ENCODE measurements at places on chromosomes 5 and 9.
A peak's percentile ranks its signal among the peaks of the same experiment; 100 is the strongest.

DNA sequence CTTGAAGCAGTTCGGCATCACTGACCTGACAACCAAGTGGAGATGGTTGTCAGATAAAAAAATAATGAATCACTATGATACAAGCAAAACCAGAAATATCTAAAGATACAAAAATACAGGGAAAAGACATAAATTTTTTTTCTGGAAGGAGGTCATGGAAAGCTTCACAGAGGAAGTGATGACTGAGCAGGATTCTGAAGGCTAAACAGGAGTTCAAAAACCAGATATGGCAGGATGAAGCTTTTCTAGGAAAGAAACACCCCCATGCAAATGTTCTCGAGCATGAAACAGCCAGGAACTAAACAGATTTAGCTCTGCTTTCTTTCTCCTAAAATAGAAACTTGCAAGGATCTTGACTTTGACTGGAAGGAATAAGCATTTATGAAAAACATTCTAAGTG, 60.7 kb upstream of the IFNE start:
- no peak for ATAC-seq

DNA sequence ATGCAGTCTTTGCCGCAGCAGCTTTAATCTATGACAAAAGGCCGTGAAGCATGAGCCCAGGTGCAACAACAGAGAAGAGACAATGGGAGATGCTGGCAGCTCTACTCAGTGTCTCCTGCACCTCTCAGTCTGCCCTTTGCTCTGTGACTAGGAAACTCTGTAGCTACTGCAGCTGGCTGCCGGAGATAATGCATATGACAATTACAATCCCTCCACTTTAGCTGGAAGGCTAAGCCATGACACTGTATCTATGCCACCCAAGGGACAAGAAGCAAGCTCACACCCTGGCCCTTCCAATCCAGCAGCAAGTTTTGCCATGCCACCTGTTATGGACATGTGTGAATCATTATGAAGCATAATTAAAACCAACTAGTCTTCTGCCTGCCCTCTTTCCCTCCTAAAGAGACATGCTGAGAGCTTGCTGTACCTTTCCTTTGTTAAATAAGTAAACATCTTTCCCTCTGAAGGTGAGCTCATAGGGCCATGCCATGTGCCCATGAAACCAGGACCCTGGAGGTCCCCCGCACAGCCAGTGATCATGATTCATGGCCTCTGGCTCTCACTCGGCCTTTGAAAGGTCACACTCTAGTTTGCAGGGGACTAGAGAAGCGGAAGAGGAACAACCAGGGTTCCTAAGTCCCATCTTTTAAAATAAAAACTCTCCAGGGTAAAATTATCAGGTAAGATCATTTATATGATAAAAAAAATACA, 219.4 kb downstream of the SPOCK1 start:
- ATAC-seq, result no peak

- no peak for ATAC-seq
Measured at GRCh38 chr9:107274953-107275422, 8.1 kb upstream of the RAD23B start.

- ATAC-seq, result no peak
Measured at GRCh38 chr9:89243296-89244061, 64.9 kb upstream of the SHC3 start.

GRCh38 chr5:122152266-122152900, 23.0 kb downstream of the ZNF474 start:
- no peak for ATAC-seq

- ATAC-seq, result no peak
Measured at GRCh38 chr9:70951749-70952727, 169.4 kb downstream of the TRPM3 start.

- ATAC-seq, result no peak
Measured at GRCh38 chr5:1163879-1164278, 37.5 kb upstream of the SLC6A19 start.

DNA sequence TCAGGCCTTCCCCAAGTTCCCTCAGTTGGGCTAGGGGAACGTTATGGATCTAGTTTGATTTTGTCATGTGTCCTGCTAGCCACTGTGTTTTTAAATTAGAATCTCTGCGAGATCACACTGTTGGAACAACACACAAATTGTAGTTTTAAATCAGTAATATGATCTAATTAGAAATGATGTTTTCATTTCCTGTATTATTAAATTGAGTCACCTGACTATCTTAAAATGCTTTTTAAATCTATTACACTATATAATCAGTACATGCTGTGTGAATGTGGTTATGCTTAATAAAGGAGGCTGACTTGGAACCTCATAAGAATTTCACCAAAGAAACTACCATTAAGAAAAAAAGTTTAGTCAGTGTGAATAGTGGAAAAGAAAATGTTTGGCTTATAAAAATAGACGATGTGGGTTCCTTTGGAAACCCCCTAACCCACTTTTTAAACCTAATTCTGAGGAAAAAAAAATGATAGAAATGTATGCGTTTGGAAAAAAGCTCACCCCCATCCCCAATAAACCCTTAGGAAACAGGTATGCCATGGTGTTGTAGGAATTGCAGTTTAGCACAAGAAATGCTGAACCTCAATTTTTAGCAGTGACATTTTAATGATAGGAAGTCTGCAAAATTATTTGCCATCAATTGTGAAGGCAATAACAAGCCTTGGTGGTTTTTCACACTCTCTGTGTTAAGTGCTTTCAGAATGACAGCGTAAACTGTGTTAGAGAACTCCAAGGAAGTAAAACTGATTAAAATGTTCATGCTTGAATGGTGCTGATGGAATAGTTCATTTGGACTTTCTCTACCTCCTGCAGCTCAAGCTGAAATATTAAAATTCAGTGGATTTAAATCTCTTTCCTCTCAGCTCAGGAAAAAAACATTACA, 59.0 kb downstream of the TLE4 start:
- ATAC-seq, result peak; percentile 81

DNA sequence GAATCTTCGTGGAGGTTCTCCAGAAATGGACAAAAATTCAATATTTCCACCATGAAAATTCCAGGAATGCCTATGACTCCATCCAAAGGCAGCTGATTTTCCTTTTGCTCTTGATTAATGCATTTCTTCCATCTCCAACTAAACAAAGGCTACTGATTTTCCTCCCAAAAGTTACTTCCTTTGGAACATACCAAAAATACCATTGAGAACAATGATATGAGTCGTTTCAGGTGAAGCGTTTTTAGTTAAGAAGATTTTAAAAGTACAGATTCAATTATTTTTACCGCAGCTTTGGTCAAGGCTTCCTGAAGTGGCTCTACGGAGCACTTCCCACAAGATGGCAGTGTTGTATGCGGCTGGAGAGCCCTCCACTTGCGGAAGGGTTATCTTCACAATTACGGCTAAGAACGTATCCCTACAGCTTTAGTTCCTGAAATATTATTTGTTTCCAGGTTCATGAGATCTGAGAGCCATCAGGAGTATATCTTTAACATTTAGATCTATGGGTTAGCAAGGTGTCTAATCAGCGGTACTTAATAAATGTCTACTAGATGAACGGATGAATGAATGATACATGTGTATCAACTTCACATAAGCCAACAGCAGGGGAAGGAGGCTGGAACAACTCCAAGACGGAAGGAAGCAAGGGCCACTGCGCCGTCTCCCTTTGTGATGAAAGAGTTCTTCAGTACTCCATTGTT, 35.9 kb upstream of the ARSB start:
- no peak for ATAC-seq

- ATAC-seq, result no peak
Measured at GRCh38 chr5:31863991-31864411, 225.1 kb downstream of the PDZD2 start.

- ATAC-seq, result no peak
Measured at GRCh38 chr9:33388110-33388994, 14.0 kb downstream of the AQP7 start.

GRCh38 chr5:5220901-5221631, 80.9 kb downstream of the ADAMTS16 start:
- ATAC-seq, result no peak

Measured in activated T-helper 17 cell treated with anti-CD3 and anti-CD28 coated beads, Interleukin-2, amount 50 U/mL, for 72 hours (primary cell).